ENCODE measurements at places on chromosomes 5 and 9.

- DNase-seq: no peak
Observed at GRCh38 chr5:135309391-135310327, 89.4 kb downstream of the MACROH2A1 start.

DNA sequence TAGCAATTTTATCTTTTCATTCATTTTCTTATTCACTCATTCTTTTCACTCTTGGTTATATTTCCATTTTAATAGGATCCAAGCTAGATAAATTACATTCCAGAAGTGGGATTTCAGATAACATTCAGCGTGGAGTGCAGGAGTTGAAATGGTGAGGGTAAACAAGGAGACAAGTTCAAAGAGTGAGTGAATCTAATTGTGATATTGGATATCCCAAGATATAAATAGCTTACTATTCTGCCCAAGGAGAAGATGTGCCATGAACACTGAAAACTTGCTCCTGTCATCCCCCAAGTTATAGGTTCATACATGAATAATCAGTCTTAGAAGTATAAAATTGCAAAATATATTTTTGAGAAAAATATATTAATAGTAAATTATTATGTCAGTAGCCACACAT lies 459.3 kb downstream of the CETN3 start:
- no peak for DNase-seq

DNA sequence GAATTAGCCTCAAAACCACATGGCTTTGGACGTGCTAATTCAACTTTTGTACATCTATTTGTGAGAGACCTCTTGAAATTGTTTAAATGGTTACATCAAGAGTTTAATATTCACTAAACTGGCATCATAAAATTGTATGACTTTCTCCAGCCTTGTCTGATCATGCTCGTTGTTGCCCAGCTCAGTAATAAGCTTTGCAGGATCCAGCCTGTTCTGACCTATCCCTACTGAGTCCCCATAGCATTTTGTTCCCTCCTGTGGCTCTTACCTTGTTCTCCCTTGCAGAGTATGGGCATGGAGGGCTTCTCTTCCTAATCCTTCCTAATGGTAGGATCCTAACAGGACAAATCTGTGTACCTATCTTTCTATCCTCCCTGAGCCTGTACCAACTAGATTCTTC lies 6.3 kb downstream of the EXOSC3 start:
- no peak for DNase-seq

- no peak for DNase-seq
Observed at GRCh38 chr9:33860200-33860871, 43.4 kb downstream of the UBE2R2 start.

DNA sequence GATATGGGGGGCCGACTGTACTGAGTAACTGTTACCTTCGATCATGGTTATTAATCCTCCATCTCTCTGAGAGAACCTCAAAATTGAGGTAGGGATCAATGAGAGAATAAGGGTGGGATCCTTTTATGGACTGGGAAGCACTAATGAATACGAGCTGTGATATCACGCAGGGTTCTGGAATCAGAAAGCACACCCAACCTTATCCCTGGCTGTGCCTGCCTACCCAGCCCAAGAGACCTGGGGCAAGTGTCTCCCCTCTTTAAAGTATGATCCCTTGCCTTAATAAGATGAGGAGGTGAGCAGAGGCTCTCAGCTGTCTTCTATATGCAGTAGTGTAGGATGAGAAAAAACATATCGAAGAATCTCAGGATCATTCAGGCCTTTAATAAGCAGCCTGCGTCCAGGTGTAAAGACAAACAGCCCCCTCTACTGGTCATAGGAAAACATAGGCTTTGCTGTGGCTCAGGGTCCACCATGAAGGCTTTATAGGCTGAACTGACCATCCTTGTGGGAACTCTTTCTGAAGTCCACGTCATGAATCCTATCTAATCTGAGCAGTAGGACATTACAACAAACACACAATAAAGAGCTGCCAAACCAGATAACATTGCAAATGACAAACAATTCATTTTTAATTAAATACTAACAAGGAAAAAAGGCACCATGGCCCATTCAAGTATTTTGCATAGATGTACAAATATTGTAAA lies 16.8 kb downstream of the NIPAL4 start:
- DNase-seq: peak; percentile 55

DNA sequence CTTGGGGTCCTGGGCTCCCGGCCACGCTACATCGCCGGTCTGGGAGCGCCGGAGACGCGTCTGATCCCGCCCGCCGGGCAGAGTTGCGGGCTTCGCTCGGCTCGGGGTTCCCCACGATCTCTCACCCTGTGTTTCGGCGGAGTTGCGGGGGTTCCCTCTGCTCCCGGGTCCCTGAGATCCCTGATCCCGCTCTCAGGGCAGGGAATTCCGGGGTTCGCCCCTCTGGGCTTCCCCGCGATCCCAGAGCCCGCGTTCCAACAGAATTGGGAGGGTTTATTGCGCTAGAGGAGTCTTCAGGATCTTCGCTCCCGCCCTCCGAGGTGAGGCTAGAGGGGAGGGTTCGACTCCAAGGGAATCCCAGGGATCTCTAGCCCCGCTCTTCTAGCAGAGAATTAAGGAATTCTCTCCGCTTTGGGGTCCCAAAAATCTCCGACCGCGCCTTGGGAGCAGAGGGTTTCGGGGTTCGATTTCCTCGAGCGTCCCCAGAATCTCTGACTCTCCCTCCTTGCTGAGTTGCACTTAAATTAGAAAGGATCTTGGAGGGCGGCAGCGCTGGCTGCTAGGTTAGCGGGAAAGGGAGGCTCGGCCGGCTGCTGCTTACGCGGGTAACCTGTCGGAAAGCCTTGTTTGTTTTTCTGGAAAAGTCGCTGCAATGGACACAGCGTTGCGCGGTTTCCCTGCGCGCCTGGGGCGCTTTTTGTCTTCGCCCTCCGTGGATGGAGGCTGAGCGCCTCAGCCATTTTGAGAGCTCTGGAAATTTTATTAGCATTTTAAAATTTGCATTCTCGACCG lies 1.3 kb downstream of the DMRT1 start:
- DNase-seq: no peak

DNA sequence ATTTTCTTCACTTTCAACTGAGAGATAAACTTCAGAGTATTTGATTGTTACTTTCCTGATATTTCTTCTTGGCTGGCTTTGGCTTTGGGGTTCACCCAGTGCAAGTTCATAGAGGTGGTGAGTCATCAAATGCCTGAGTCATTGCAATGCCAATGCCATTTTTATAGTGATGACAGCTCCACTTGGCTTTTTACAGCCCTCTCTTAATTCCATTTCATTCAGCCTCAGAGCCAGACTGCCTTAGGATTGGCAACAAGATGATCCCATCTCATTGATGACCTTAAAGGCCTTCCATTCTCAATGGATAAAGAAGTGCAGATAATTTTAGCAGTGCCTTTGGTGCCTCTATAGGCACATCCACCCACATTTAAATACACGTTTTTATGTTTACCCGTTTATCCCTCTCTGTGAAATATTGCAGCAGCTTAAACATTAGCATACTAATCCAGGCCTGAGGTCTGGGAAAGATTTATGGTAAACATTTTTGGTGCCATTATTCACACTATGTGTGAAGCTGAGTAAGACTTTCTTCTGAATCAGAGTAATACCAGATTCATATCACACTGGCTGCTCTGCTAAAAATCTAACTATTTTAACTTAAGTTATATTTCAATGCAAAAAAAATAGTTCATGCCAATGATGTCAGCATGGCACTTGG lies 88.9 kb upstream of the TYRP1 start:
- DNase-seq: no peak

- DNase-seq: no peak
Observed at GRCh38 chr9:4859035-4859434, 66.3 kb downstream of the RCL1 start.

GRCh38 chr5:139652788-139653241 lies 4.7 kb downstream of the CXXC5 start:
- no peak for DNase-seq

GRCh38 chr9:138073408-138073807 lies 195.8 kb downstream of the CACNA1B start:
- DNase-seq: no peak

Measured in CD4-positive, alpha-beta T cell treated with Interleukin-2 at 100 ng/mL for 4 hours (primary cell).